NCI-H1105 treated with DMSO at 0.1 percent for 48 hours (cell line): ENCODE measurements at places on chromosomes 2 and 18.

DNA sequence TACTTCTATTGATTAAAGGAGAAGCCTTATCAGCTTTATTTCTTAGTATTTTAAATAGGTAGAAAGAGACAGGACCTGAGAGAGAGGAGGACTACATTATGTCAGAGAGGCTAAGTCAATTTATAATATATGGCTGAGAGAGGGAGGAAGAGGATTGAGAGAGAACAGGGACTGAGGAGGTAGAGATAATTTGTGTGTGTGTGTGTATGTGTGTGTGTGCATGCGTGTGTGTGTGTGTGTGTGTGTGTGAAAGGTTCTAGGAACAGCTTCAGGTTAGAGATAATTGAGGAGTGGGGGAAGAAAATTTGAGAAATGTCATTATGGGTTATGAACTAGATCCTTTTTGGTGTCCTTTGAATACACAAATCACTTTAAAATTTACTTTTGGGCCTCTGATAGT lies 15.2 kb downstream of the DOK1 start:
- DNase-seq, result no peak

- no peak for DNase-seq
These were observed 239.1 kb downstream of the ICOS start for GRCh38 chr2:204175552-204176271.

DNA sequence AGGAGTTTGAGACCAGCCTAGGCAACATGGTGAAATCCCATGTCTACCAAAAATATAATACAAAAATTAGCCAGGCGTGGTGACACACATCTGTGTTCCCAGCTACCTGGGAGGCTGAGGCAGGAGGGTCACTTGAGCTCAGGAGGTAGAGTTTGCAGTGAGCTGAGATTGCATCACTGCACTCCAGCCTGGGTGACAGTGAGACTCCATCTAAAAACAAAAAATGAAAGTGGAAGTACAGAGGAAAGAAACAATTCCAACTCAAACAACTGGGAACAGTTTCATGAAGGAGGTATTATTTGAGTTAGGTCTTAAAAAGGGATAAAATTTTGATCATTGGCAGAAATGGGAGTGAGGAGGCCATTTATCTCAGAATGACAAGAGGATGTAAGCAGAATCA lies 6.3 kb upstream of the RAB1A start:
- DNase-seq, result no peak

DNA sequence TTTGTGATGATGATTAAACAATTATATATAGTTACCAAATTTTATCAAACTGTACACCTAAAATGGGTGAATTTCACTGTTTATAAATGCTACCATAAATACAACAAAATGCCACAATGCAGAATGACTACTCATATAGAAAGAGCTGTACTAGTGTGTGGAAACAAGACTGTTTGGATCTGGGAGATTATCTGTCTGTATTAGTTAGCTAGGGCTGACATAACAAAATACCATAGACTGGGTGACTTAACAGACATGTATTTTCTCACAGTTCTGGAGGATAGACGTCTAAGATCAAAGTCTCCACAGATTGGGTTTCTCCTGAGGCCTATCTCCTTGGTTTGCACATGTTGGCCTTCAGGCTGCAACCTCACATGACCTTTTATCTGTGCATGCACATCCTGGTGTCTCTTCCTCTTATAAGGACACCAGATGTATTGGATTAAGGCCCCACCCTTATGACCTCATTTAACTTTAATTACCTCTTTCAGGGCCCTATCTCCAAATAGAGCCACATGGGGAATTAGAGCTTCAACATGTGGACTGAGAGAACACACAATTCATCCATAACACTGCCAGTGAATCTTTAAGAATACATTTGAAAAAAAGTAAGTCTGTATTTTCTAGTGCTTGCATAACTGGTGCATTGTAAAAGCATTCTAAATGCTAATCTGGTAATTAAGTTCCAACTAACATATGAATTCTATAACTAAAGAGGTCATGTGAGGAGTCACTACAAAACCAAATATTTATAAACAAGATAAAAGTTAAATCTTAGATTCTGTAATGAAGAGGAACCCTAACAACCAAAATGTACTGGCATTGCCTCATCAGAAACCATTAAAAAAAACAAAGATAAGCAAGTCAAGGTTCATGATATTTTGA lies 699.6 kb downstream of the NYAP2 start:
- no peak for DNase-seq

DNA sequence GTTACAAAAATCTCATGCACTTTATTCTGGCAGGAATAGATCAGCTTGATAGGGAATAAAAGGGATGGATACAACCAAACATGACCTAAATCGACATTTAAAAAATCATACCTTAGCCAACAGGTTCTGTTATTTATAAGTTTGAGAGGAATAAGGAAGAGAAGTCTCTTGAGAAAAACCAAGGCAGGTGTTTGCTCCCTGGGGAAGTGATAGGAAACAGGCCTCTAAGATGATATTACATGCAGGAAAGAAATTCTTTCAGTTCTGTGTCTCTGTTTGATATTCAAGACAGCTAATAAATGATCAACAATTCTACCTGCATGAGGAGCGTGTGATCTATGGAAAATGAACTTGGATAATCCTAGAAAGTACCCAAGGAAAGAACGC lies 184.8 kb upstream of the ZEB2 start:
- no peak for DNase-seq

- DNase-seq, result no peak
These were observed 45.4 kb downstream of the ST8SIA5 start for GRCh38 chr18:46711444-46711863.

DNA sequence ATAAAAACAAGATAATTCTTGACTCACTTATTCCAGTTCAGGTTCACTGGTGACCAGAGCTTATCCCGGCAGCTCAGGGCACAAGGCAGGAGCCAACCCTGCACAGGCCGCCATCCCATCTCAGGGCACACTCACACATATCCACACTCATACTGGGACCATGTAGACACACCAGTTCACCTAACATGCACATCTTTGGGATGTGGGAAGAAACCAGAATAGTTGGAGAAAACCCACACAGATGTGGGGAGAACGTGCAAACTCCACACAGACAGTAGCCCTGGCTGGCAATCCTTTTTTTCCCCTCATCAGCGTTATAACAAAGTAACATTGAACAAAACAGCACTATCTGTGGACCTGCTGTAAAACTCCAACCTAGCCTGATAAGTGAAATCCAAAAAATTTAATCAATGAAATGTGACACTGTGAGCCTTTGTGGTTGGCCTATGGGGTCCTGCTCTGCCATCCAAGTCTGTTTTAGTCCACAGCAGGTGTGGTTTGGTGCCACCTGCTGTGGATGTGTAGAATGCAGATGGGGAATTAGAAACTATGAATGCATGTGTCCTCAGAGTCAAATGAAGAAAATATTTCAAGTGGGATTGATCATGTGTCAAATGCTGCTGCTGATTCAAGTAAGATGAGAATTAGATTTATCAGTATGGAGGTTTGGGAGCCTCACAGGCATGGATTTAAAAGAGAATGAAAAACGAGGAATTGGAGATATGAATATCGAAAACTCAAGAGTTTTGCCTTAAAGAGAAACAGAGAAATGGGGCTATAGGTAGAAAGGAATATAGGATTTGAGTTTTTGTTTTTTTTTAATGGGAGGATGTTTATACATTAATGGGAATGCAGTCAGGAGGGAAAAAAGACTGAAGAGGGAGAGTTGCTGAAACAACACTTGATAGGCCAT lies 47.0 kb downstream of the UGP2 start:
- peak; percentile 37 for DNase-seq

DNA sequence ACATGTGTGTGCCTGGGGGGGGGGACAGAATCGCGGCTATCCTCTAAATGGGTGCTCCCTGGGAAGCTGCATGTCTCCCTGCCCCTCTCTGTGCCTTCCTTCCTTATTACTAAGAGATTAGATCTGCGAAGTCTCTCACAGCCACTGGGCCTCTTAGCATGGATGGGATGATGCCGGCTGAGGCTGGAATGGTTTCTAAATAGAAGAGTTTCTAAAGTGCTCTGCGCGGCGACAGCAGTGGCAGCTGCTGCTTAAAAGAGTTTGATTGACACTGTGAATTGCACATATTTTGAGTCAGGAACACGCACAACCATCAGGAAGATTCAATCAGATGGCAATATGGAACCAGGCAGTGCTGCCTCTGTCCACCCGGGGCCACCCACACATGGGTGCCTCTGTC lies 163.8 kb downstream of the CLIP4 start:
- no peak for DNase-seq

DNA sequence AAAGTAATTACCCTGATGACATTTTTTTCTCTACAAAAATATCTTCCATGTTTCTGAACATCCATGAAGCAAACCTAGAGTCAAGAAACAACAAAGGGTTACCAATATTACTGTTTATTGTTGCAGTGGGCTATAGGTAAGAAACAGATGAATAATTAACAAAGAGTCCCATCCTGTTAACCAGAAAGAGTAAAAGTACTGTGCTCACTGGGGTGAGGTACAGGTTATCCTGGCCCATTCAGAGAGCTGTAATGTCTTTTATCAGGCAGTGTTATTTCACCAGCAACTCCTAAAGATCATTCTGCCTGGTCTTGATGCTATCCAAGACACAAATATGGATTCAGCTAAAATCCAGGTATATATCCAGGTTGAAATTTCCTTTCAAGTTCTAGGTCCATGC lies 754.9 kb downstream of the SATB2 start:
- DNase-seq, result no peak

DNA sequence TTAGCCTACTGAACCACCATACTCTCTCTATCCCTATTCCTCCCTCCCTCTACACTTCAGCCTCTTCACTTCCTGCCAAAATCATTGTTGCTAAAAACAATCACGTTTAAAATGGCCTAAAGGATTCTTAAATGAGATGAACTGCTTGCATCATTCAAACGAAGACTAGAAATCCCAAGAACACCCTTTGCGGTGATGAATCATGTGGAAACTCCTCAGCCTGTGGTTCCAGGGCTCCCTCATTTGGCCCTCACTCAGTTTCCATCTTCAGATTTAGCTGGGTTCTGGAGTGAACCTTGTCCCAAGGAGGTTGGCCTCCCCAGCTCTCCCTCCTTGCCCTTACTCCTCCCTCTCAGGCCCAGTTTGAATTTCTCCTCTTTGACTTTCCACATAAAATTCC lies 125.6 kb upstream of the CDC42EP3 start:
- DNase-seq, result no peak

GRCh38 chr2:46702537-46702936 lies 213.1 kb downstream of the MCFD2 start:
- DNase-seq, result no peak

- no peak for DNase-seq
These were observed 3.0 kb upstream of the ASB1 start for GRCh38 chr2:238423561-238424312.

GRCh38 chr2:74383254-74383653 lies 3.1 kb upstream of the DCTN1 start:
- no peak for DNase-seq

- DNase-seq, result no peak
These were observed 1.8 kb upstream of the CXCR2 start for GRCh38 chr2:218123986-218124385.

DNA sequence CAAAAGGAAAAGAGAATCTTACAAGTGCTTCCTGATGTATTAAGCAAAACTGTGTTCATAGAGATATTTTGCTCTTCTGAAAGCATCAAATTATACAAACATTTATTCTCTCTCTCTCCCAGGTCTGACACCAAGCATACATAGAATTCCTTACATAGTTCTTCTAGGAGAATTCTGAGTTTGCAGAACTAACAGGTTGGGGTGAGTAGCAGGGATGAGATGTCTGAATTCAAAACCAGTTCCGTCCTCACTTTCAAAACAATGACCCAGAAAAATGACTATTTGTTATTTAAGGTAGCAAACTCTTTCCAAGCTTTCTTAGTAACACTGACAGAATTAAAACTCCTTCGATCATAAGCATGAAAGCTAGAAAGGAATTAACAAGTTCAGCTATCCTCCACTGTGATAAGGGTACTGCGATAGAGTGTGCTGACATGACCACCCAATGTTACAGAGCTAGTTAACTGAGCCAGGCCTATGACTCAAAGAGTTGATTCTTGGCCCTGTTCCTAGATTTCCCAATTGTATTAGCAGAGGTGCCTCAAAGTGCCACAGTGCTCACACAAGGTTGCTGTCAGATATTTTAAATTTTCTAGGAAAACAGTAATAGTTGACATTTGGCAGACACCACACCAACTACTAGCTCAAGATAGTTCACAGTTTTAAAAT lies 85.8 kb upstream of the SETBP1 start:
- DNase-seq, result no peak

- no peak for DNase-seq
These were observed 12.6 kb downstream of the CRACDL start for GRCh38 chr2:98923244-98923940.

DNA sequence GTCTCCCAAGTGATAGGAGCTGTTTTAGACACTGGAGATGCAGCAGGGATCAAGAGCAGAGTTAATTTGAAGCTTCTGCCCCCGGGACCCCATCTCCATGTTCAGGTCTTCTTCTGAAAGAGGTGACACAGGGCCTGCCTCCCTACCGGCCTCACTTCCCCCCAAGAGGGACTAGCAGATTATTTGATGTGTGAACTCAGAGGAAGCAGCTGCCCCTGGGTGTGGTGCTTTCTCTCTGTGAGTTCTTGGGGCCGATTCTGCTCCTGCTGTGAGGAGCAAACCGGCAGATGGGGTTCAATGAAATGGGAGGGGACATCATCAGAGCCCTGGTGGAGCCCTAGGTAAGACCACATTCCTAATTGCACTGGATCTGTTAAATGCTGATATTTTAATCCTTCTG lies 193.4 kb downstream of the FBXO15 start:
- no peak for DNase-seq

GRCh38 chr2:175414882-175415487 lies 233.5 kb upstream of the ATP5MC3 start:
- DNase-seq, result peak; percentile 17

GRCh38 chr2:230602562-230603230 lies 109.9 kb upstream of the CAB39 start:
- DNase-seq, result no peak
